Mucosa of gallbladder (tissue), 1 donor: ENCODE measurements at places on chromosomes 5 and 9. TPM values are rescaled to one million over a fixed set of nuclear protein-coding genes. Genes with fewer than 3 reads are reported as not detected.

SLC34A3 gene
- 0.49 TPM for total RNA-seq

SPATA31E1 gene
- not detected for total RNA-seq

SHC3 gene
- 1.7 TPM for total RNA-seq

MEIKIN gene
- not detected for total RNA-seq

INSL4 gene
- total RNA-seq = not detected

CCNJL gene
- total RNA-seq = 1.3 TPM

COL23A1 gene
- total RNA-seq = 0.86 TPM

RLN1 gene
- not detected for total RNA-seq

EGFL7 gene
- 62.2 TPM for total RNA-seq

ENHO gene
- 1.7 TPM for total RNA-seq

DHX29 gene
- total RNA-seq = 31.6 TPM

CCIN gene
- total RNA-seq = 0.12 TPM

ZNF366 gene
- total RNA-seq = 3.1 TPM

KCTD16 gene
- total RNA-seq = 0.35 TPM

RNF44 gene
- 74.9 TPM for total RNA-seq

PCA3 gene
- not detected for total RNA-seq

PCDHB6 gene
- total RNA-seq = 0.60 TPM

IFNK gene
- not detected for total RNA-seq

WNT8A gene
- not detected for total RNA-seq

TAS2R1 gene
- not detected for total RNA-seq

SCGB3A2 gene
- total RNA-seq = not detected

ACTBL2 gene
- total RNA-seq = not detected

C5orf52 gene
- not detected for total RNA-seq

ACSL6 gene
- 1.5 TPM for total RNA-seq

SNX30 gene
- 8.9 TPM for total RNA-seq

CNTFR gene
- total RNA-seq = 23.0 TPM

GRM6 gene
- total RNA-seq = not detected

PCDHB3 gene
- total RNA-seq = 1.4 TPM

TMC1 gene
- not detected for total RNA-seq

OR1J4 gene
- not detected for total RNA-seq

DOK3 gene
- total RNA-seq = 12.8 TPM

SPINK6 gene
- total RNA-seq = not detected

CDC26 gene
- 29.0 TPM for total RNA-seq

SPINK13 gene
- total RNA-seq = not detected

CDKN2B gene
- total RNA-seq = 2.5 TPM

CTXN3 gene
- not detected for total RNA-seq

SLC2A6 gene
- 18.4 TPM for total RNA-seq

SREK1 gene
- total RNA-seq = 54.1 TPM

LHX6 gene
- 4.5 TPM for total RNA-seq

SHOC1 gene
- total RNA-seq = not detected

CARTPT gene
- 0.23 TPM for total RNA-seq

AK8 gene
- total RNA-seq = 0.98 TPM

PLEKHG4B gene
- total RNA-seq = 0.09 TPM

IL7R gene
- 34.0 TPM for total RNA-seq
